ENCODE measurements at places on chromosomes 11 and 22.

DNA sequence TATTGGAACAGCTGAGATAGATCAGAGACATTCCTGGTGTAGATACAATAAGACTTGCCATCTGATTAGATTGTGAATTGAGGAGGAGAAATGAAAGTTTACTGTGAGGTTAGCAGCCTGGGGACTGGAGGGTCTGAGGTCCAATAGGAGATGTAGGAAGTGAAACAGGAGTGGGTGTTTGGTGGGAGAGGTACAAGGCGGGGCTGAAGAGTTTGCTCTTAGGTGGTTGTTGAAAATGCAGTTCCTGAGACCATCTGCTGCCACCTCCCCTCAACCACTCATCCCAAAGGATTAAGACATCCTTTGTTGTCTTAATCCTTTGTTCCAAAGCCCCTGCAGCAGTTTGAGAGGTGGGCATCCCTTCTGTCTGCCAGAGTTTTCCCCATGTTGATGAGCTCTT, 14.8 kb downstream of the PIWIL4 start:
- no peak for DNase-seq

DNA sequence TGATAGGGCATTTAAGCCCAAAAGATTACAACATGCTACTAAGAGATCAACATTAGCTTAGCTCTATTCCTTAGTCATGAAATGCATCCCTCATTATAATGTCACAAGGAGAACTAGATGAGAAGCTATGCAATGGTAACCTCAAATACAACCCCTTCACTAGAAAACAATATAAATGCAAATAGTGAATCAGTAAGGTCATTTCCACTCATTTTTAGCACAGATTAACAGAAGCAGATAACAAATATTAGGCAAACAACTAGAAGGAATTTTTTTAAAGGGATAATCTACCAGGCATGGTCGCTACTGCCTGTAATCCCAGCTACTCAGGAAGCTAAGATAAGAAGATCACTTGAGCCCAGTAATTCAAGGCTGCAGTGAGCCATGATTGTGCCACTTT, 28.2 kb downstream of the SIK3 start:
- DNase-seq, result no peak

GRCh38 chr11:117855186-117855845, 21.1 kb downstream of the FXYD6 start:
- DNase-seq, result no peak

GRCh38 chr11:8352876-8353505, 89.3 kb upstream of the LMO1 start:
- DNase-seq, result no peak

GRCh38 chr11:66289548-66290329, 796 bp upstream of the YIF1A start:
- DNase-seq, result no peak

DNA sequence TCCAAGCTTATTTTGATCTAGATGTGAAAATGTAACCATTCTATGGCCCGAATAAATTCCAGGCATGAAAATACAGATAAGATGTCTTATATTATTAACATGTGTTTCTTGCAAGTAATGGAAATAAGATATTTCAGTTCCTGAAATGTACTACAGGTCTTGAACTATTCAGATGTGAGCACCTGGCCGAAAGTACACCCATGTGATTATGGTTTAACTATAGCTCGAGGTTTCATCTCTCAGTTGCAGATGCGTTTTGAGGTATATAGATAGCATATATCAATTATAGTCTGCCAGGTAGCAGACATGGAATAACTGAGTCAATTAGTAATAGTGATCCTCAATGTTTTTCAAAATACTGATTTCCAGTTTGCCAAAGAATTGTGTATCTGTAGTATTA, 68.3 kb downstream of the DDIAS start:
- no peak for DNase-seq
